GDM1 (cell line): ENCODE measurements at places on chromosomes 6 and 20.

DNA sequence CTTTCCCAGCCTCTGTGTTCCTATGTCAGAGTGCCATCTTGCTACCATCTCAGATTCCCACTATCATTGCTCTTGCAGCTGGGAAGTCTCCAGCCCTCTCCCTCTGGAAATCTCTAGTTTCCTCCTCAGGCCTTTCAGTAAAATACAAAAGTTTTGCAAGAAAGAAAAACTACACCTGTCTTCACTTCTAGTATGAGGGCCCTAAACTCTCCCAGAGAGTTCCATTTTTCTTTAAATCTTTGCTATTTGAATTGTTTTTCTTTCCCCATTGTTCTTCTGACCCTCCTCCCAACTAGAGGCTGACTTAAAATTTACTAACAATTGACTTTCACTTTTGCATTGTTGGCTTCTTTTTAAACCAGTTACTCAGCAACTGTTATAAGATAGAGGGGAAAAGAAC, 62.8 kb downstream of the LY86 start:
- no peak for DNase-seq

DNA sequence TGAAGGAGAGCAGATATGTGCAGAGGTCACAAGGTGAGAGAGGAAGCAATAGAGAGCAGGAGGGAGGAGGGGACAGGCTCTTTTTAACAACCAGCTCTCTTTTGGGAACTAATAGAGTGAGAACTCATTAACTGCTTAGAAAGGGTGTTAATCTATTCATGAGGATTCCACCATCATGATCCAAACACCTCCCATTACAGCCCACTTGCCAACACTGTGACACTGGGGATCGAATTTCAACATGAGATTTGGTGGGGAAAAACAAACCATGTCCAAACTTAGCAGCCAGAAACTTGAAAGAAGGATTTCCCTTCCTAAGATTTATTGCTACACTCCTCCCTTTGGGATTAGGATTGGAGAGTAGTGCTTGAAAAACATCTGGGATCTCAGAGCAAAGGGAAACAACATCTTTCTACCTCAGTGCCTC, 135.5 kb upstream of the PLCB4 start:
- no peak for DNase-seq

- DNase-seq = no peak
Observed at GRCh38 chr6:35300848-35301247, 3.2 kb downstream of the DEF6 start.

- DNase-seq = no peak
Observed at GRCh38 chr20:48455651-48456365, 372.0 kb downstream of the PREX1 start.

DNA sequence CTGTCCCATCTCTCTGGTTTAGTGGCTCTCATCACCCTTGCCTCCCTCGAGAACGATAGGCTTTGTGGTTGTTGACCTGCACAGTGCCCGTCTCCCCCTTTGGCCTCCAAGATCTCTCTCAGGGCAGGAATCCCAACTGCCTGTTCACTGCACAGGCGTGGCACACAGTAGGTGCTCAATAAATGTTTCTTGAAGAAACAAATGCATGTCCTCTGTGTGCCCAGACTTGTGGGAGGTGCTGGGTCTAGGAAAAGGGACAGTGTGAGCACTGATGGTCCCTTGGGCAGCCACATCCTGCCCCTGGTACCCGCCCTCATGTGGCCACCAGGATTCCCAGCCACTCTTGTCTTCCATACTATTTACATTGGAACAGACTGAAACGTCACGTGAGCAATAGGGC, 2.6 kb upstream of the BPIFB6 start:
- no peak for DNase-seq

- no peak for DNase-seq
Observed at GRCh38 chr6:38634518-38634917, 5.2 kb downstream of the BTBD9 start.

GRCh38 chr6:106735828-106736227, 106.5 kb downstream of the QRSL1 start:
- DNase-seq = no peak
